Cortex of kidney (tissue), 1 donor: ENCODE measurements at places on chromosomes 4 and X.

DNA sequence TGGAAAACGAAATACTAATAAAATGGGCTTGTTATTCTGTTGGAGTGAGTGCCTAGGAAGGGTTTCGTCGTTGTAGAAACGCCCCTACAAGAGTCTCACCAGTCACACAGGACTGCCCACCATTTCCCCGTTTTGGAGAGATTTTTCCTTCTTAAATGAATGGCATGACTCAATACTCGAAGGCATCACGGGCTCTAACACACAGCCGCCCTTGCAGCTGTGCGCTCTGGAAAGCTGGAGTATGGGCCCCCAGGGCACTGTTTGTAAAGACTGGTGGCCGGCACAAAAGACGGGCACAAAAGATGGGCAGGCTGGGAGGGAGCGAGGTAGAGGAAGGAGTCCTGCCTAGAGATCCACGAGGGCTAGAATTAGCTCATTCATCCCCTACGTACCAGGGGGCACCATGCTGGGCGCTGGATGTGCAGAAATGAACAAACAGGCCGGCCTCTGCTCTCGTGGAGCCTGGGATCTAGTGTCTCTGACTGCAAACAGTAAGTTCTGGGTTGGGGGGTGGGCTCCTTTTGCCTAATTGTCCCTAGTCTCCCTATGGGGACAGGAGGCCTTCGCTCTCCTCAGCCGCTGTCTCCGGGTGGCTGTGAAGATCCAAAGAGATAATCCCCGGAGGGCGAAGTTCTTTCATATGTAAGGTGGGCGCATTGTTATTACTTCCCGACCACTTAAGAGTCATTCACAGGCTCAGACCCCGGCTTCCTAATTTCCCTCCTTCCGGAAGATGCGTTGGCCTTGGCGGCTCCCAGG lies 1.0 kb upstream of the SFRP2 start:
- DNase-seq, result no peak

GRCh38 chr4:20773144-20773997 lies 73.1 kb downstream of the PACRGL start:
- no peak for DNase-seq

DNA sequence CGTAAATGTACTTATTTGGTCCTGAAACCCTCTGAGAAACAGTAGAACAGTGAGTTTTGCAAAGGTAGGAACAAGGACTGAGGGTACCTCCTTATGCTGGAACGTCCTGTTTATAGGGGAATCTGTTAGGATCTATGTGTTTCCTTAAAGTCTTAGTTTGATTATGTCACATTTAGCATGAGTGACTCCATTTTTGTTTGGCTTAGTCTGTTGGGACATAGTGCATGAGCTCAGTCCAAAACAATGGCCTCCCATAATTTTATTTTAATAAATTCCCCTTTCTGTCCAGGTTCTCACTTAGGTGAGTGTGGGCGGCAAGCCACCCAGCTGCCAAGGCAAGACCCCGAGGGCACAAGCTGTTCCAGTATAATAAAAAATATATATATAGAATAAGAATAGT lies 27.7 kb downstream of the HTT-AS start:
- DNase-seq, result no peak

DNA sequence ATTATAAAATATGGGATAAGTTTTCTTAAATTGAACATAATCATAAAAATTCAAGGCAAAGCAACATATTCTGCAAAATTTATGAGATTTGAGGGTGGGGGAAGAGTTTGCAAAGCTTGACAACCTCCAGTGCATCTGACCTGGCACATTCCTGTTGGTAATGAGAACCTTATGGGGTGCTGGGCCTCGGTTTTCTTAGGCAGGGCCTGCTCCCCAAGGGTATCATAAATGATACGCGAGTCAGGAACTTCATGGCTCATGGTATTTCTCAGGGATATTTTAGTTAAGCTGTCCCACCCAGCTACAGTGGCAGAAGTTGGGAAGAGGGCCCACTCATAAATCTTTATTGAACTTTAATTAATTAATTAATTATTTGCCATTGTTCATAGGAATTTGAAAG lies 13.2 kb downstream of the AFF2 start:
- DNase-seq, result no peak

GRCh38 chrX:69094977-69095669 lies 70.1 kb downstream of the PJA1 start:
- no peak for DNase-seq

GRCh38 chr4:146643812-146644401 lies 5.2 kb downstream of the POU4F2 start:
- no peak for DNase-seq

DNA sequence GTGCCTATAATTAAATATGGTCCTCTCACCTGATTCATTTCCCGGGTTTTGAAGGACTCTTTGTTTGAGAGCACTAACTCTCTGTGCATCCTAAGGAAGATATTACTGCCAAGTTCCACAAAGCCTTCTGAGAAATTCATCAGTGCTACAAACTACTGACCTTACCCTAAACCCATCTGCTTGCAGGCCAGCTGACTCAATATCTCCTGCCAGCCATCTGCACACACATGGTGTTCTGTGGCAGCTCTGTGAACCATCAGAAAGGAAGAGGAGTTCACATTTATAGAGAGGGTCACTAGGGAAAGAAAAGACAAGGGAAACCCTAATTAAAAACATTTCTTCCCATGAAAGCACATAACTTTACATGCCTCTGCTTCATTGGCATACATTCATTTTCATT lies 156.7 kb downstream of the ATP10D start:
- no peak for DNase-seq

- no peak for DNase-seq
These were observed 980.9 kb upstream of the DIAPH2 start for GRCh38 chrX:95703696-95704095.

DNA sequence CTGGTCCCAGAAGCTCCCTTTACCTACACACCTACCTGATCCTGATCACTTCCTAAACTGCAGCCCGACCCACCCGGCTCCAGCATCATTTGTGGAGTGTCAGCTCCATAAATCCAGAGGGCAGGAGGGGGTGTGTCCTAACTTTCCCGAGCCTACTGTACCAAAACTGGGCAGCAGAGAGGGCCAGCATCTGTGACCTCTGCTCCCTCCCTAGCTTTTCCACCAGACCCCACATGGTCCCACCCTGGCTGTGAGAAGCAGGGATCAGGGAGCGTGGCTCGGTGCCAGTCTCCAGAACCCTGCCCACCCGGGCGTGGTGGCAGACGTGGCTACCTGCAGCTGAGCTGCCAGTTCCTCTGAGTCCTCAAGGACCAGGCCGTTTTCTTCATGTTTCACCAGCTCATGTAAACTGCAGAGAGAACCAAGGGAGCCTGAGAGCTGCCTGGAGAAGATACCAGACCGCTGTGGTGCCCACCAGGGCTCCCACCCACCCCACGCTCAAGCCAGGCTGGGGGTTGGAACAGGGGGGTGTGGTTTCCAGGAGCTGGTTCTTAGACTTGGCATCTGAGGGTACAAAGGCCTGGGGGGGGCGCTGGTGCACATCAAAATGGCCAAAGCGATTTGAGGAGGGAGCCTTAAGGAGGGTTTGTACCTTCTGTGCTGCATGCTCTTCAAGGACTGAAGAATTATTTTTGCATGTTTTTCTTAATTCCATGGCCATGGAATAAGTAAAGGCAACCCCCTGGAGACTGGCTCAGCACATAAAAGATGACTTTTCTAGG lies 76.7 kb upstream of the DRD5 start:
- DNase-seq, result no peak

DNA sequence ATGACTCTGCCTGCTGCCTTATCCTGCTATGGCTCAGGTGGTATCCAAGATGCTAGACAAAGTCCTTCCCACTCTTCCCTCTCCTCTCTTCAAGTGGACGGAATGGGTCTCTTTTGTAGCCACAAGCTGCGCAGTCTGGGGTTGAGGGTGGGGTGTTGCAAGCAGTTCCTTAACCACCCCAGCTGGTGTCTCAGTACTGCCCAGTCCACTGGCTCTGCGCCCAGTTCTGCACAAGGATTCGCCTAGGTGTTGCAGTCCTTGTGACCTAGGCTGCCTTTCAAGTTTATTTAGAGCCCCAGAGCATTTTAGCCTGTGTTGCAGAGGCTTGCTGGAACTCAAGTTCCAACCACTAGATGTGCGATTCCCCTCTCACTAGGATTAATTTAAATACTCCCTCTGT lies 120.7 kb downstream of the NEXMIF start:
- DNase-seq, result no peak

- no peak for DNase-seq
These were observed 198.0 kb downstream of the GALNTL6 start for GRCh38 chr4:172011196-172011595.

- no peak for DNase-seq
These were observed 10.5 kb downstream of the NKX3-2 start for GRCh38 chr4:13533670-13534343.

DNA sequence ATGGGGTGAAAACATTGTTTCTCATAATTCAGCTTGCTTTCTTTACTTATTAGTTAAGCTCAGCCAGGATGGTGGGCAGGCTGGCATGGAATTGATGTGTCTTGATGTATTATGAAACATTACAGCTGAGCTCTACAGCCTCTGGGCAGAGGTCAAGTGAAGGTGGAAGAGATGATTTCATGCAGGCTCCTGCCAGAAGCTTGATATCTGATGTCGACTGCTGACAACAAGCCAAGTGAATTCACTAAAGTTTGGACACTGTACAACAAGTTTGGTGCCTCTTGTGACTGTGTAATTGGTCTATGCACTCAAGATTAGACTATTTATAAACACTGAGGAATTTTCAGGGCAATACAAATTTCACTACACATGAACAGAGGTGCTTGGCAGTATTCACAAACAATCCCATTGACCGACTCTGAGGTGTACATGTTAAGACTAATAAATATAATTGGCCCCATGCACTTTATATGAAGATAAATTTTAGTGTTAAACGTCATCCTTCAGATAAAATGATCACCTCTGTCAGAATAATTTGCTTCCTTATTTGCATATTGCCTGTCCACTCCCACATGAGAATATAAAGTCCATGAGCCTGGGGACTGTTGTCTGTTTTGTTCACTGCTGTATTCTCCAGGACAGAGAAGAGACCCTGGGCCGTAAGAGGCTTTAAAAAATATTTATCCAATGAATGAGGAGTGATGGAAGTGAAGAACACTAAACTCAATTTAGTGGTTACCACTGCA lies 612.2 kb downstream of the IQCM start:
- no peak for DNase-seq

DNA sequence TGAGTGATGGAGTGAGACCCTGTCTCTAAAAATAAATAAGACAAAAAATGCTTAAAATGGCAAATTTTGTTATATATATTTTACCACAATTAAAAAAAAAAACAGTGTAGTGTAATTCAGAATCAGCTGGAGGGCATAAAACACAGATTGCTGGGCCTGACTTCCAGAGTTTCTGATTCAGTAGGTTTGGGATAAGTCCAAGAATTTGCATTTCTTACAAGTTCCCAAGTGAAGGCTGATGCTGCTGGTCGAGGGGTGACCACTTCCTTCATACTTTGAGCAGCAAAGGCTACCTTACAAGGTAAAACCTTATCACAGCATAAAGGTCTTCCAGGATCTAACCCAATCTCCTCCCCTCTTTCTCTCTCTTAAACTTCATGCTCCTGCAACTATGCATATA lies 40.7 kb downstream of the KLHL8 start:
- DNase-seq, result no peak

- no peak for DNase-seq
These were observed 61.2 kb downstream of the PASD1 start for GRCh38 chrX:151624677-151625076.

DNA sequence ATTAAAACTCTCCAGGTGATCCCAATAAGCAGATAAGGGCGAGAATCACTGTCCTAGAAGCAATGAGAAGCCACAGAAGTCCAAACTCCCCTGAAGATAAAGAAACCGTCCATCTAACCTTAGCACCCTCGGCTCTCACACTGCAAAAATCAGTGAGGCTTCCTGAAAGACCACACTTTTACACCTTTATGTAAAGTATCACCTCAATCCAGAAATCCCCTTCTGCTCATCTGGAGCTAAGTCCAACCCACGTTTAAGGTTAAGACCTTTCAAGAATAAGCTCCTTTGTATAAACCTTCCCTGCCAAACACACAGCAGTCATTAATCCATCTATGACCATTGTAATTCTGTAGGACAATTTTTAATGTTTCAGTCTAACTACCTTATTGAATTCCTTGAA lies 41.7 kb downstream of the LIN54 start:
- no peak for DNase-seq

DNA sequence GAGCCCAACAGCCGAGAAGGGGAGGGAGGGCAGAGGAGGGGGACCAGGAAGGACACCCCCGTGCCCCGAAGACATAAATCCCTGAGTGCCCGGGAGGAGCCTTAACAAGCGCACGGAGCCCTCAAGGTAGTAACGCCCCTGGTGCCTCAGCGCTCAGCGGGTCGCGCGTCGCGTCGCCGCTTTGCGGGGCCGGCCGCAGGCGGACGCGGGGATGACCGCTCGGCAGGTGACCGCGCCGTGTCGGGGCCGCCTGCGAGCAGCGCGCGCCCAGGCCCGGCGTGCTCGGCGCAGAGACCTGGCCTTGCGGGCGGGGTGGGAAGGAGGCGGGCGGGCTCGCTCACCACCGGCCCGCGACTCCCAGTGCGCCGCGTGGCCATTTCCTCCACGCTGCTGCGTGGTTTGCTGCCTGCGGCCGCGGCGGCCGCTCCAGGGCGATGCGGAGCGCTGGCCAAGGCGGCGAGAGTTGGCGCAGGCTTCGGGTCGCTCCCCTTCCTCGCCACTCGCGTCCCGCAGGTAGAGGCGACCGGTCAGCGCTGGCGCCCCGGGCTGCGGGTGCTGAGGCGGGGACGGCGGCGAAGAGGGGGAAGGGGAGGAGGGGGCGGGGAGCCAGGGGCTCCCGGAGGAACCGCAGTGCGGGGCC lies 632 bp downstream of the CCSER1 start:
- no peak for DNase-seq

GRCh38 chr4:52987392-52988056 lies 125.4 kb downstream of the RASL11B start:
- DNase-seq, result no peak

DNA sequence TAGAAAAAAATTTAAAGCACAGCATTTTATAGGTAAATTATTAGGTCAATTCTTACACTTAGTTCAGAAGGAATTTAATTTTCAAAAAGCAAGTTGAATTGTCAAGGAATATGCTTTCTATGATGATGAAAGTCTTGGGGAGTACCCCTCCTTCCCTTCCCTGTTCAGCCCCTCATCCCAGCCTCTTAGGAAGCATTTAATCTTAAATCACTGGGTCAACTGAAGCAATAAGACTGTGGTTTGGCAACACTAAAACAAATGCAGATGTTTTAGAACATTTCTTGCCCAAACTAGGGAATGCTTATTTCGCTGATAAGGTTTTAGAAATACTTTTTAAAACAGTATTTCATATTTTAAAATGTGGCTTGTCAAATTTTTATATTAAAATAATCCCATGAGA lies 19.1 kb upstream of the ARSJ start:
- DNase-seq, result no peak

DNA sequence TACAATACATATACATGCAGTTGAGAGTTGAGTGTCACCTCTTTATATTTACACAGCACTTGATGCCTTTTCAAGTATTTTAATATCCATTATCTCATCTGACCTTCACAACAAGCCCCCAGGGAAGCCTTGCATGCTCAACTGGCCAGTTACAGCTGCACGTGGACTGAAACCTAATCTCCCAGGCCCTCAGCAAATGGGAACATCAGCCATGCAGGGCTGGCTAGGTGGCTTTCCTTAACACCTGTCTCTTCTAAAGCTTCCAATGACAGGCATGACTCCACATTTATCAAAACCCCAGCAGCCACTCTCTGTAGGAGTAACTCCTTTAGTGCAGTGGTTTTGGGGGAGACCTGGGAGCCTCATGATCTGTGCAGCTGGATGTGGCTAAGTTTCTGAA lies 56.4 kb downstream of the PHKA2 start:
- DNase-seq, result no peak

- no peak for DNase-seq
These were observed 50.8 kb downstream of the ANAPC10 start for GRCh38 chr4:145047151-145047550.
